SJCRH30 (cell line): ENCODE measurements at places on chromosomes 7 and 10.

DNA sequence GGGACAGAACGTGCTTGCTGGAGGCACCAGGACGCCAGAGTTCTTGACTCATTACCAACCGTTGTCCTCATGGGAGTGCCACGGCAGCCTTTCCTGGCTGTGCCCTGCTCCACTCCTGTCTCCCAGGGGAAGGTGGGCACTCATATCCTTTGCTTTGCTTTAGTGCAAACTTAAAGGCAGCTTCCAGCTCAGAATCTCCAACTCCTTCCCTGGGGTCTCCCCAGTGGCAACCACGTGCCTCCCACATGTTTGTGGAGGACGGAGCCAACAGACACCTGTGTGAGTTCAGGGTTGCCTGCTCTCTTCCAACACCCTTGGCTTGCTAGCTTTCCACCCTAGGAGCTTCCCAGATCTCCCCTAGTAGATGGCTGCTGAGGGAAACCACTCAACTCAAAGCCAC is 52.0 kb upstream of the HMX3 start:
- no peak for DNase-seq

- no peak for DNase-seq
Measured at GRCh38 chr10:93821051-93821772, 63.5 kb downstream of the LGI1 start.

- DNase-seq = no peak
Measured at GRCh38 chr7:130362251-130362816, 17.7 kb downstream of the CPA5 start.

- peak; percentile 44 for DNase-seq
Measured at GRCh38 chr7:84688671-84689070, 494.1 kb upstream of the SEMA3A start.

- no peak for DNase-seq
Measured at GRCh38 chr10:43355749-43356371, 15.6 kb upstream of the FXYD4 start.

- DNase-seq = no peak
Measured at GRCh38 chr7:16762177-16762576, 8.6 kb downstream of the TSPAN13 start.

GRCh38 chr7:148715027-148715426 is 16.3 kb downstream of the CUL1 start:
- no peak for DNase-seq

- no peak for DNase-seq
Measured at GRCh38 chr7:55107946-55108345, 89.1 kb downstream of the EGFR start.

- DNase-seq = no peak
Measured at GRCh38 chr7:22655781-22656180, 71.2 kb upstream of the IL6 start.

DNA sequence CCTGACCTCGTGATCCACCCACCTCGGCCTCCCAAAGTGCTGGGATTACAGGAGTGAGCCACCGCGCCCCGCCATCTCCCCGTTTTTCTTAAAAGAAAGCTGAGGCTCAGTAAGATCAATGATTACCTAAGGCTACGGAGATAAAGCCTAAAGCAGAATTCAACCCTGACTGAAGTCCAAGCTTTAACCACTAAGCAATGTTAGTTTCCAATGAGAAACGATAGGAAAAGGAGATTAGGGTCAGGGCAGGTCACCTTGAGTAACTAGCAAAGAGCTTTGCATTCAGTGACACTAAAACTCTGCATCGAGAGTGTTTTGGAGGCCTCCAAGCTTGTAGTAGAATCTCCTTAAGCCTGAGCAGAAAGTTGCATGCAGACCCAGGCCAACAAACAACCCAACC is 17.6 kb upstream of the PRXL2A start:
- DNase-seq = no peak

DNA sequence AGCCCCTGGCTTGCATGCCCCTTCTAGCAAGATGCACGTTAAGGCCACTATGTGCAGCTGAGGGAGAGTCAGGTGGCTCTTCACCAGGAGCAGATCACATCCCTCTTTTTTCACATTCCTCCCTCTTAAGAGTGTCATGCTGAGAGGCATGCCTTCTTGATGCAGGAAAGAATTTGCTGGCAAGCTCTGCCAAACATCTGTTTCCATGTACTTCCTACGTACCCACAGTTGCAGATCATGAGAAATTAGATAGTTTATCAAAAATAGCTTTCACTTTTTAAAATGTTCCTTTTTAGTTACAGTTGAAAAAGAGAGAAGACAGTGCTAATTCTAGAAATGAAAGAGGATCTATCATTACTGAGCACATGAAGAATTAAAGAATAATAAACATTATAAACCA is 79.7 kb upstream of the ZNF722 start:
- DNase-seq = no peak

DNA sequence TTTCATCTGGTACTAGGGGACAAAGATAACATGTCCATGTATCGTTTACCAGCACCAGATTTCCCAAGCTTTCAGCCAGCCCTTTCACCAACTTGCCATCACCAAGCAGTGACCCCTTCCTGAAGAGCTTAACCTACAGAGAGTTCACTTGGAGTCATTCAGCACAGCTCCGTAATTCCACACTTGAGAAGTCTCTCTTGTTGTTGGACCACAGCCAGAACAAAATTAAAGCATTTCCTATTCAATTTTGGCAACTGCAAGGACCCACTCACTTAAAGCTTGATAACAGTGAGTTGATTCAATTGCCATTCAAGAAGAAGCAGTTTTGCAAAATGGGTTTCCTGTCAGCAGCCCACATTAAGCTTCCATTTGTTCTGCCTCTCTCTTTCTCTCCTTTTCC is 88.5 kb upstream of the LRRTM3 start:
- peak; percentile 28 for DNase-seq

DNA sequence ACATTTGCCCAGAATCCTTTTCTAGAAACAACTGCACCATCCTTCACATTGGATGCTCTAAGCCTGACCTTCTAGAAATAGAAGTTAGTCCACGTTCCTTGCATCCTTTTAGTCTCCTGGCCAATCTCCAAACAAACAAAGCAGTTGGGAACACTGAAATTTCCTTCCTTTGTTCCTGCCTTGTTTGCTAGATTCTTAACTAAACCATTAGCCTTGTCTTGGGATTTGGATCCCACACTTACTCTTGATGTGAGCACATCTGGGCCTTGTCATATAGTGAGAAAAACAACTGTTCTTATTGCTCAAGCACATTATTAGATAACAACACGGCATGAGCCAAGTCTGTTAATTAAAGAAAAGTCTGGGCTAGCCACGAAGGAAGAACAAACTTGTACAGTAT is 319.3 kb upstream of the GHITM start:
- DNase-seq = no peak

- DNase-seq = no peak
Measured at GRCh38 chr7:67021260-67021659, 24.6 kb downstream of the TYW1 start.

DNA sequence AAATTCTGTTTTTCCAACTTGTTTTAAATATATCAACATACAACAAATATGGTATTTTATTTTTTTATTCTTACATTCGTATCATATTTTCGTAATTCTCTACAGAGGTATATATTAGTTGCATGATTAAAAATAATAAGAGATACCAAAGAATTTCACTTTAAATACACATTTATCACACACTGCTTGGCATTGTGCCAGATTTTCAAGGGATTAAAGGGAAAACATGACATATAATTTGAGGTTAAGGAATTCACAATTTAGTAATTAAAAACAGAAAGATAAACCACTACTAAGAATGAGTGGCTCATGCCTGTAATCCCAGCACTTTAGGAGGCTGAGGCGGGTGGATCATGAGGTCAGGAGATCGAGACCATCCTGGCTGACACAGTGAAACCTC is 484.7 kb upstream of the SORCS1 start:
- DNase-seq = no peak

DNA sequence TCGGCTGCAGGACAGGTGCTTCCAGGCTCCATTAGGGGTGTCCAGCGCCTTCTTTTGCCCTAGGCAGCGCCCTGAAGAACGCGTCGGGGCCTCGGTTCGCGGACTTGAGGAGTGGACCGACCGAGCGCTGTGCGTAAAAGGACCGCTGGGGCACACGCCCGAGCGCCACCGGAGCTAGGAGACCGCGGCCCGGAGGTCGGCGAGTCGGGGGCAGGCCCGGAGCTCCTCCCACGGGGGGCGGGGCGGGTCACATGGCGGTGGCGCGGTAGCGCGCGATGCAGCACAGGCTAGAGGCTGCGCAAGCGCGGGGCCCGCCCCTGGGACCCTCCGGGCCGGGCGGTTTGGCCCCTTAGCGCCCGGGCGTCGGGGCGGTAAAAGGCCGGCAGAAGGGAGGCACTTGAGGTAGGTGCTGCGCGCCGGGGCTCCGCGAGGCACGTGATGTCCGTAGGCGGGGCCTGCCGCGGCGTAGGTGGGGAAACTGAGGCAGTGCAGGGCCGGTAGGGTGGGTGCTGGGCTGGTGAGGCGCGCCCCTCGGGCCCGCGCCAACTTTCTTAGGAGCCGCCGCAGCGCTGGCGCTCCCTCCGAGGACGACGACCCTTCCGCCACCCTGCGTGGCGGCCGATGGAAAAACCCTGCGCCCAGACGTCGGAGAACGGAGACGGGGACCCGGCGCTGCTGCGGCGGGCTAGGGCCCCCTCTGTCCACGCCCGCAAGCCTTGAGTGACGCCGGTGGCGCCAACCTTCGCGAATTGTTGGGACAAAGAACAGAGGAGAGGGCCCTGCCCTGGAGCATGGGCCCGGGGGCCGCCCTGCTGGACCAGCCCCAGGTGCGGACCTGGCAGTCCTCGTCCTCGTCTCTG is at the start of gene PRXL2A:
TSS of gene PRXL2A (plus strand) at position 310 of the 860 bp plus-strand sequence. CDS start 11,917 bp downstream, outside the sequence.
- peak; percentile 90 for DNase-seq

- DNase-seq = no peak
Measured at GRCh38 chr7:123352973-123353372, 153.2 kb upstream of the SLC13A1 start.

DNA sequence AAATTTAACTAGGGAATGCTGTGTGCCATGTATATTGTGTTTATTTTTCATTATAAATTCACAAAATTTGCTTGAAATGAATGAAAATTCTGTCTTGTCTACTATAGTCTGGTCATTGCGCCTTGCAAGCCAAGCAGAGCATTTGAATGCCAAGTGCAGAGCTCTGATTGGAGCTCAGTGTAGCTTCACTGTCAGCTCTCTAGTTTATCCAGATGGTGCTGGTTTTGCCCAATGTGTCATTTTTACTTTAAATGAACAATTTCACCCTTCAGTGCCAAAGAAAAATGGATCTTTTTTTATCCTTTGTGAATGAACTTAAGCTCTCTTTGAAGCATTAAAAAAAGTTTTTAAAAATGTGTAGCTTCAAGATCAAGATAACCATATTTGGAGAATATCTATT is 225.6 kb upstream of the CACNA2D1 start:
- DNase-seq = no peak

DNA sequence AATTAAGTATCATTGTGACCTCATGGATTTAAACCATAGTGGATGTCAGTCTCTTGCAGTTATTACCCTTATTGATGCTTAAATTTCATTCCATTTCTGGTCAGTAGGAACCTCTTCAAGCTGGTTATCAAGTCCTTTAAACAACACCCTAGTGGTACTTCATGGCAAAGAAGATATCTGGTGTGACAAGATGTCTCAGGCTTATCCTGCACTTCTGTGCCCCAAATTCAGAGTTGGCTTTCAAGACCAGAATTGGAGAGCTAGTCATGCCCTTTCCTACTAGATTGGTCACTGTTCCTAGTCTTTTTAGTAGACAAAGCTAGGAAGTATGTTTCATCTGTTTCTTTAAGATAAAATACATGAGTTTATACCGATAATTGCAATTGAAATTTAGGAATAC is 54.9 kb downstream of the KMT2E start:
- DNase-seq = no peak

GRCh38 chr7:7228967-7229366 is 46.6 kb downstream of the C1GALT1 start:
- DNase-seq = no peak

- DNase-seq = no peak
Measured at GRCh38 chr7:79782256-79782655, 328.8 kb upstream of the MAGI2 start.

DNA sequence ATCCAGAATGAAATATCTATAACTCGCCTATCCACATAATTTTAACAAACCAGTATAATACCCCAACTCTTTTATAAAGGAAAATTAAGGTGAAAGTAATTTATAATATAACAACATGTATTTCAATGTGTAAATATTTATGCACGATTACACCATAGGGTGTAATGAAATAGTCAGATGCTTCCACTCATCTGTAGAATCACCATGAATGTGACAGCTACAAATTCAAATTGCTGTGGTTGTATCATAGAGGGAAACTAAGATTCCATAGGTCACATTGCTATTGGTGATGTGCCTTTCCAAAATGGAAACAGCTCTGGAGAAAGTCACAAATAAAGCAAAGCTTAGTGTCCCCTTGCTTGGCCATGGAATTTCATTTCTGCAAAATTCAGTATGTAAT is 95.7 kb downstream of the CPED1 start:
- DNase-seq = no peak

DNA sequence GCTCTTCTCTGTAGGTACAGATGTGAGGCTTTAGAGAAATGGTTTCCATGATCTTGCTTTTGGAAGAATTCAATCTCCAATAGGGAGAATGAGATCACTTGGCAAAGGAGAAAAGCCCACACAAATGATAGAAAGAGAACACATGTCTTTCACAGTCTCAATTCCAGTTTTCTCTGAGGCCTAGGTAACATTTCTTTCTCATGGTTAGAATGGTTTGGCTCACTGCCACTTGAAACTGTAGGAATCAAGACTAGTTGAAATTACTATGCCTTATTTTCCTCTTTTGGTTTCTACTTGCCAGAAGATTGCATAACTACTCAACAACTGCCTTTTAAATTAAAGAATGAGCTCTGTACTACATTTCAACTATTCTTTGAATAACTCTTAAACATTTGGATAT is 276.5 kb upstream of the TEX47 start:
- DNase-seq = peak; percentile 31

GRCh38 chr10:75007646-75008045 is 103.8 kb upstream of the SAMD8 start:
- DNase-seq = no peak

DNA sequence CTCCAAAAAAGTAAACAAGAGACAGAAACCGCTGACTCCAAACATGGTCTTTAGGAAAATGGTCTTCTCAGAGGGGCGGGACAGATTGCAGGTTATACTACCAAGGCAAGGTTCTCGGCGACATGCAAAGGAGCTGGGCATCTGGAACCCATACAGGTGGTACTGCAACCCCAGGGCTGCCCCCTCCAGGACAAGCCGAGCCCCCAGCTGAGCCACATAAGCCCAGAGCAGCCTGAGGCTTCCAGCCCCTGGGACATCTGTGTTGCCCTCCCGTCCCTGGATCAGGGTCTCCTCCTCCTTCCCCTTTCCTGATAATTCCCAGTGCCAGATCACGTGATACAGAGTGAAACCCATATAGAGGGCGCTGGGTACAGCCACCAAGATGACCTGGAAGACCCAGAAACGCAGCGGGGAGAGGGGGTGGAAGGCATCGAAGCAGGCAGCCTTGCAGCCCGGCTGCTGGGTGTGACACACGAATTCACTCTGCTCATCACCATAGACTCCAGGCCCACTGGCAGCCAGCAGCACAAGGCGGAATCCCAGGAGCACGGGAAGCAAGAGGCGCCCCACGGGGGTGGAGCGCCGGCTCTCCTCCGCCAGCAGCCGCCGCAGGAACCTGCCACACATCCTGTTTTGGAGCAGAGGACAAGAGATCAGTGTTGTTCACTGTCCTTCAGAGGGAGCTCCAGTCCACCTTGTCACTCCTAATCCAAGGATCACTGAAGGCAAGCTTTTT is at the start of gene GJC3:
TSS of gene GJC3 (minus strand) at position 627 of the 736 bp plus-strand sequence. CDS start at position 627, 0 bp downstream.
- DNase-seq = peak; percentile 47
